Activated CD4-positive, alpha-beta T cell treated with anti-CD3 and anti-CD28 coated beads, Interleukin-2, amount 50 U/mL, for 1 hour (primary cell): ENCODE measurements at places on chromosomes 1 and 21.
A peak's percentile ranks its signal among the peaks of the same experiment; 100 is the strongest.

- peak; percentile 63 for DNase-seq
These were observed 167.7 kb upstream of the CSF3R start for GRCh38 chr1:36650200-36651065.

DNA sequence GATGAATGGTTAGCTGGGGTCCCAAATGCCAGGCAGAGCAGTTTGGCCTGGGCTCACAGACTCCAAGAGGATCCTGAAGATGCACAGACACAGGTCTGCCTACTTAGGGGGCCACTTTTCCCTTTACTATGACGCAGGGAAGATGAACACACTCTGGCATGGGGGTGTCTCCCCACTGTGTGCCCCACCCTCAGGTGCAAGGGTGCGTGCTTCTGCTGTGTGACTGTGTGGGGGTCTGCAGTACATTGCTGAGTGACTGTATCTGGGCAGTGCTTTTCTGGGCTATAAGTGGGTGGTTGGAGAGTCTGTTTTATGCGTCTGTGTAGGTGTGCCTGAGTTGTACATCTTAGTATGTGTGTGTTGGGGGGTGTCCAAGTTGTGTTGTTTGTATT is 3.8 kb downstream of the NR0B2 start:
- DNase-seq = no peak

DNA sequence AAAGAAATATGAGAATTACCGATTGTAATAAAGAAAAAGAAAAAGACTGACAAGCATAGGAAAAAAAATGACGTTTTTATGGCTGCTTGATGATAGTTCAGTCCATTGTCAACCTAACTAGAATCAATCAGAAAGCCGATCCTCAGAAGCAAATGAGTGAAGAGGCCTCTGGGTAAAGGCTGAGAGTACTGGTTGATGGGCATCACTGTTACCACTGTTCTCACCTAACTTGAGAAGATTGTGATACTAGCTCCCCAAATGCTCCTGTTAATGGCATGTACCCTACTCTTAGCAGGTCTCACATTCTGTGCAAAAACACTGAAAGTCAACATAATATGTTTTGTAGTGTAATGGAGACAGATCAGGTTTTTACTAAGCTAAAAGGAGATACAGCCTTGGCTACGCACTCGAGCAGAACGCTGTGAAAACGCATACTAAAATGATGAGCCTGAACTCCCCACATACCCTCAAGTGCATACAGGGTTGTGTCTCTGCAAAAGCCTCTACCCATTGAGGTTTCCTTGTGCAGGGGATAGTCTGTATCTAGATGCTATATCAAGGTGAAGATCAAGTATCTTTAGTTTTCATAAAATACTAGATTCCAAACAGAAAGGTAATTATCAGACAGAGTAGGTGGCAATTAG is 554.6 kb downstream of the SMYD3 start:
- DNase-seq = no peak

DNA sequence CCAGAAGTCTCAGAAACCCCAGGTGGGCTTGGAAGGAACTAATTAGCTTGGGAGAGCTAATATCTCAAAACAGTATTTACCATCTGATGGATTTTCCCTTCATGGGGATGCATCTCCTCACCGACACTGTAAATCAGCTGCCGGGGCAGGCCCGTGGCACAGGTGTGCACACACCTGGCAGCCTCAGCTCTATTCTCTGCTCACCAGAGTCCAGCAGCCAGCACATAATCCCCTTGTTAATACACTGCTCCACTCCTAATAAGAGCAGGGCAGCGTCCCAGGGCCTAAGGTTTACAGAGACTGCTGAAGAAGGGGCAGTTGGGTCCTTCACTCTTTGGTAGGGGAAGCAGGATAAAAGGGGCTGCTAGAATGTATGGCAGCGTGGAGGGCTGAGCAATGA is 200.0 kb downstream of the TOMM20 start:
- DNase-seq = no peak

DNA sequence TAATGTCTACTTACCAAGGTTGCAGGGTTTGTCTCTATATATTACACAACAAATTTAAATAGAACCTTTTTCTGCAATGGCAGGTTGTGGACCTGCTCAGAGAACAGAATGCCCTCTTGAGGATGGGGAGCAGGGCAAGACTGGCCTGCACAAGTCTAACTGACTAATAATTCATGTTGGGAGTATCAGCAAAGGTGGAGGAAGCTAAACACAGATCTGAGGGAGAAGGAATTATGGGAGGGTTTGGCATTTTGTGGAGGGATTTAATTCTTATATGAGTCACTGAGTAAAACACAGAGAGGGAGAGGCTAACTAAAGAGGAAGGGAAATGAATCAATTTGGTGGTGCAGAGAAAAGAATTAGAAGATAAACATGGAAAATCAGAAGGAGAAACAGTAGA is 40.0 kb downstream of the CLDN17 start:
- no peak for DNase-seq

- no peak for DNase-seq
These were observed 17.4 kb upstream of the KANK4 start for GRCh38 chr1:62336638-62336994.

GRCh38 chr1:214332946-214333798 is 52.2 kb downstream of the SMYD2 start:
- DNase-seq = peak; percentile 37

GRCh38 chr1:66685265-66685664 is 67.0 kb upstream of the DYNLT5 start:
- no peak for DNase-seq

- no peak for DNase-seq
These were observed 356.4 kb downstream of the PTPRU start for GRCh38 chr1:29592731-29593130.

- no peak for DNase-seq
These were observed 115.6 kb downstream of the UCK2 start for GRCh38 chr1:165942927-165943597.

DNA sequence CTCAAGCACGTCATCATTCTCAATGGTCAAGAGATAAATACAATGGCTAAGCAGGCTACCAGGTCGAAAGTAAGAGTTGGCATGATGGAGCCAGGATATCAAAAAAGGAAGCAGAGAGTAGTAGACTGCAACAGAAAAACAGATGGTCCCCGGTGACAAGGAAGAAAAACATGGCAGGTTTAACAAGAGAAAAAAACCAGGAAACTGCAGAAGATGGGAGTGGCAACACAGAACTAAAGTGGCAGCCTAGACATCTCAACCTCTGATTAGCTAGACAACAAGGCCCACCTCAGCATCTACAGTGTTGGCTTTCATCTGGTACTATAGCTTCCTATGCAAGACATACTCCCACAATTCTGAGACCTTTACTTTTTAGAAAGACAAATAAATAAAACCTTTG is 3.1 kb downstream of the UBR4 start:
- DNase-seq = no peak

GRCh38 chr1:27403065-27403726 is 10.8 kb downstream of the GPR3 start:
- peak; percentile 12 for DNase-seq

DNA sequence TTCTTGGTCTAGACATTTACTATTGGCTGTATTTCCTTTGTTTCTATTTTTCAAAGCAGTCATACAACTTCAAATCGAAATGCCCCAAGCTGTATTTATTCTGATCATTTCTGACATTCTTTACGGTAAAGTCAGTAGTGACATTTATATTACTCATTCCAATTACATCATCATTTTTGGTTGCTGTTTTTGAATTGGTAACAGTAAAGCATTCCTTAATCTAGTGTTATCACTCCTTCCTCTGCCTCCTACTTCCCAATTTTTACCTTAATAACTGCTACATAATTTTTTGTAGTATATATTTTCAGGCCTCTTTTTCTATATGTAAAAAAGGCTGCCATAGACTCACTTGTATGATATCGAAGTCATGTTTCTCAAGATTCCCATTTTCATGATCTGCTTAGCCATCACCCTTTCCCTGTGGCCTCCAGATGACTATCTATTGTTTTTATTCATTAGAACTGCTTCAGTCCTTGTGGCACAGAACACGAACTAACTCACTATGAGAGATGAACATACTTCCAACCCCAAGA is 167.2 kb downstream of the RUNX1 start:
- no peak for DNase-seq

- DNase-seq = no peak
These were observed 9.7 kb upstream of the AGO1 start for GRCh38 chr1:35873243-35873750.

GRCh38 chr21:31497914-31498313 is 153.9 kb upstream of the TIAM1 start:
- no peak for DNase-seq

DNA sequence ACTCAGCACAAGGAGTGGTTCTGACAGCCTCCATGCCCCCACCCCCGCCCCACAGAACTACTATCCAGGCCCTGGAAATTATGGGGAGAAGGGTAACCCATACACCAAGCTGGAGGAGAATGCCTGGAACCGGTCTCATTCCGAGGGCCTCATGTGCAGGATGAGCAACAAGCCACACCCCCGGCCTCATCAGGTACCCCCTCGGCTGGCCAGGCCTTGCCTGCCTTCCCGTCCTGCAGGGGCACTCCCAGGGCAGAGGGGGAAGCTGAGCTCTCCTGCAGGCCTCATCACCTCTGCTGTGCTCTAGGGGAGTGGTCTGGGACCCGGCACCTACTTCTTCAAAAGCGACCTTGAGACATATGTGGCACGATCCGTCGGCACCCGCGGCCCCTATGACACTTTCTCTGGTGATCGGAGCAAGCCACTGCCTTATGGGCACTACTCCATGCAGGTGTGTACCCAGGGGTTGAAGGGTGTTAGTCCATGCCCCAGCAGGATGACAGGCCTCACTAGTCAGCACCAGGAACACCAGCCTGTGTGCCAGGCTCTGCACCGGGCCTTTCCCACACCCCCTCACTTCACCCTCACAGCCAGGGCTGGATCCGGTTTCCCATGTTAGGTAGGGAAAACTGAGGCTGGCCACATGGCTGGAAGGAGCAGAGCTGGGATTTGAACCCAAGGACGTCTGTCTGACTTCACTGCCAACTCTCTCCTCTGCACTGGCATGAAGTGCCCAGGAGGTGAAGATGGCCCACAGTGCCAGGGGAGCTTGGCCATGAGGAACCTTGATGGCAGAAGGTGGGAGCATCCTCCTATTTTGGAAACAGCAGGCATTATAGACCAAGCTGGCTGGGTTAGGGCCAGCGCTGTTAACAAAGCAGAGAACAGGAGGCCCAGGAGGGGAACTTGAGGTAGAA is 10.9 kb upstream of the TTC22 start:
- no peak for DNase-seq

DNA sequence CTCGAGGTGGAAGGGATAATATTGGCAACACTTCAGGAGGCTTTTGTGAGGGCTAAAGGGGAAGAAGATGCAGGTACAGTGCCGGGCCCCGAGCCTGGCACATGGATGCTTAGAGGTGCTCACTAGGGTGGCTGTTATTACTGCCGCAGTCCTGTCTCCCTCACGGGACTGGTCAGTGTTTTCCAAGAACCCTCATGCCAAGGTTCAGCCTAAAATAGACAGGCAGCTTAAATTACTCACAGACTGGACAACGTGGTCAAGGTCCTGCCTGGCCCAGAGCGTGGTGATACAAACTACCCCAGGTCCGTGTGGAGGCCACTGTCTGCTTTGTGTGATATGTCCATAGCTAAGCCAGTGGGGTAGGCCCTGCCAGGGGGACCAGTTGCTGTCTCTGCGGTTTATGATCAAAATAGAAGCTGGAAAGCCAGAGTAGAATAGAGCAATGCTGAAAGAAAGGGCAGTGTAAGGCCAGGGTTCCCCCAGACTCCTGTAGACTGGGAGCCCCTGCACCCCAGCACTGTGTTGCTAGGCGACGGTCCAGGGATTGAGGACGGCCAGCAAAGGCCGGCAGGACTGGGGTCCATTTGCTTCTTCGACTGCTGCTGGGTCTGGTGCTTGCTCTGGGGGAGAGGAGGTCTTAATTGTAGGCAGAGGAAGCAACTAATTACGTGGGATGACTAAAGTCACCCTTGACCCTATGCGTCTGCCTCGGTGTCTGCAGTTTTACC is 36.1 kb downstream of the ELAPOR1 start:
- no peak for DNase-seq

DNA sequence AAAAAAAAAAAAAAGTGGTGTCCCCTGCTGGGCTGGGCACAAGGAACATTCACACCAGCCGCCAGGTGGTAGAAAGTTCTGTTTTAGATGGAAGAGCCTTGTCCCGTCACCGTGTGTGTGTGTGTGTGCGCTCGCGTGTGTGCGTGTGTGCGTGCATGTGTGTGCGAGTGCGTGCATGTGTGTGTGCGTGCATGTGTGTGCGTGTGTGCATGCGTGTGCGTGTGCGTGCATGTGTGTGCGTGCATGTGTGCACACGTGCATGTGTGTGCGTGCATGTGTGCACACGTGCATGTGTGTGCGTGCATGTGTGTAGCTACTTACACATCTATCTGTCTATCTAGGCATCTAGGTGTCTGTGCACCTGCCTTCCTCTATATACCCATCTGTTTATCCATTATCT is 491.7 kb downstream of the NPHP4 start:
- DNase-seq = no peak

- no peak for DNase-seq
These were observed 9.5 kb downstream of the CHIT1 start for GRCh38 chr1:203219934-203220333.

DNA sequence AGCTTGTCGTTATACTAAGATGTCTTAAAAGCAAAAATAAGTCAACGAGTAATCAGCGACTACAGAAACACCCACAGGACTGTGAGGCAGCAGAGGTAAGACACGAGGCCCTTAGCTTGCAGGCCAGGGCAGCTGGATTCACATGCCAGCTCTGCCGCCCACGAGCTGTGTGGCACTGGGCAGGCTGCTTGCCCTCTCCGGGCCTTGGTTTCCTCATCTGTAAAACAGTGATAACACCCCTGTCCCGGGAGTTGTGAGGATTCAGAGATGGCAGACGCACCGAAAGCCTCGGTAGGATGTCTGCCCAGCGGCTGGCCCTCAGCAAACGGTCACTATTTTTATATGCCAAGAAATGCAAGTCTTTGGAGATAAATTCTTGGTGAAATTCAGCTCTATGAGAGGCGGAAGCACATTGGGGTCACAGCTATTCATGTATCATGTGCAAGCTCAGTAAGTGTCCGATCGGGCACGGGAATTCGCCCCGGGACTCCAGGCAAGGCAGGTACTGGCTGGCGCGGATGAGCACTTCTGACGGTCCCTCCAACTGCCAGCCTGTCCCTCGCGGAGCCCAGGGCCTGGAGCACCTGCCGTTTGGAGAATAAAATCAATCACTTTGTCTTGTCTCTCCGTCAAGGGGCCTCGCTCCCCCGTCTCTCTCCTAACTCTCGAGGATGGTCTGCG is 1.1 kb downstream of the C2CD2 start:
- DNase-seq = no peak

DNA sequence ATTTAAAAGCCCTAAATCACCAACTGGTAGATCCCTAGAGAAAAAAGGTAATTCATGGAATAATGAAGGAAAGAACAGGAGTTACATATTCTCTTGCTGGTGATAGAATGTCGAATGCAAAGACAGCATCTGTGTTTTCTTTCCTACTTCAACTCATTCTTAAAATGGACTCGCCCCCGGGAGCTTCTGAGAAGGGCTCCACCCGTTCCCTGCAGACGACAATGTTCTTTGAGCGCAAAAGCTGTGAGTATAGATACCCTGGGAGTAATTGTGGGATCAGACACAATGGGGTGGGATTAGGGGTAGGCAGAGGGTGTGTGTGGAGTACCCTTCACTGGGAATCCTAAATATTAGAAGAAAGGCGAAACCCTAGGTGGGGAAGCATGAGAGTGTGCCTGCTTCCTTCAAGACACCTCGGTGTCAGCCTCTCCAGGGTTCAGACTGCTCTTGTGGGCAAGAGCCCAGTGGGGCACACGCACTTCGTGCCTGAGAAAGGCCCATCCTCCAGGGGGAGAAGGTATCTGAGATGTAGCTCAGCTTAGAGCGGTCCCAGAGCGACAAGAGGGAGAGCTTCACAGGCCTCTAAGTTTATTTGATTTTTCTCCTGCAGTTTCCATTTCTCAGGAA is 123.3 kb upstream of the DPYD start:
- no peak for DNase-seq

- DNase-seq = no peak
These were observed 82.7 kb upstream of the ABCD3 start for GRCh38 chr1:94335447-94335846.
